GM18507 (cell line): ENCODE measurements at places on chromosomes 4 and X.

DNA sequence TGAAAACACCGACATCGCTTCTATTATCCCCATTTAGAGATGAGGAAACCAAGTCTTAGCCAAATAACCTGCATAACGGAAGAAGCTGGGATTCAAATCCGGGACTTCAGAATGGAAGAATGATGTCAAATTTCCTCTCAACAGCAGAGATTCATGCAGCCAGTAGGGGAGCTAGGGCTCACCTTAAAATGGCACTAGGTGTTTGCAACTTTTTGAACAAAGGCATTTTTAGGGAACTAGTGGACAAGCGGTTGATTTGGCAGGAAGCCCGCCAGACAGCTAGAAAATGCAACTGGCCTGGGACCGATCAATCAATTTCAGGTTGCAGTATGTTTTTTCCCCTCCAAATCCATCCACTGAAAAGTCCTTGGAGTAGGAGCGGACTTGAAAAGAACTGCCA, 224.2 kb downstream of the PTTG2 start:
- DNase-seq = no peak

GRCh38 chrX:15530318-15530717, 29.7 kb downstream of the BMX start:
- no peak for DNase-seq

DNA sequence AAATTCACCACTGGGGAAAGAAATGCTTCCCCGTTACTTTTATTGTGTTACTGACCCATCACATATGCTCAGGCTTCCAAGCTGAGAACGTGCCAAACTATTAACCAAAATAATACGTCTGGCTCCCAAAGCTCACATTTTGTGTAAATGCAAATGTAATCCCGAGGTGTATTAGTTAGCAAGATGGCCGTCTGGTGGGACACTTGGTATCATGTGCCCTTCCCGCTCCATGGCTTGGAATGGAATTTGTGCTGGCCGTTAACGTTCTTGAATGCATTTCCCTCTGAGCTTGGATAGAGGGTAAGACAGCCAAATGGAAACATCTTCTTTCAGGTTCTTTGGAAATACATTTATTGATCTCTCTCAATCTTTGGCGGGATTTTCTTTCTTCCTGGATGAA, 105.0 kb downstream of the MFAP3L start:
- DNase-seq = no peak

DNA sequence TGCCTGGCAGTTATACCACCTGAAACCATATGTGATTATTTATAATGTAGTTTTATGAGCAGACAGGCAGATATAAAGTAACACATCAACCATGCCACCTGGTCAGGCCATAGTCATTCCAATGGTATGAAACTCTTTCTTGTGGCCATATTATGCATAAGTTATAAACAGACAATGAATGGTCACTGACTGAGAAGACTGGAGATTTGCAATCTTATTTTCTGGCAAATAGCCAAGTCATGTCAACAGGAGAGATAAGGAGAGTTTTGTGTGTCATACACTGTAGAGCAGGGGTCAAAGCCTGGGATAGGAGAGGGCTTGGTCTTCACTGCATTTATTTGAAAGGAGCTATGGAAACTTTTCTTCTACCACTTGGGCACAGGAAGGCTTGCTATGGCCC, 29.5 kb downstream of the SORBS2 start:
- no peak for DNase-seq

DNA sequence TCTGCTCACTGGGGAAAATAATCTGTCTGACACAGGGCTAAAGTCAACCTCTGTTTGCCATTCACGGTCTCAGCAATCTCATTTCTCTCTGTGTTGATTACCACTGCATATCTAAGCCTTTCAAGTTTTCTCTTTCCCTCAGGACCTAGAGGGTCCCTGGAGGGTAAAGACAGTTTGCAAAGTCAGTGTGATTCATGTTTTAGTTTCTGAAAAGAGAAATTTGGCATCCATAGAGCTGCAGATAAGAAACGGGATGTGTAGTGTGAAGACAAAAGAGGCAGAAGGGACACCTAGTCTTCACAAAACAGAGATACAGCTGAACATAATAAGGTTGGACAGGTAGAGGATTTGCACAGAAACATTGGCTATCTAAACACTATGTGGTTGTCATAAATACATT, 34.5 kb upstream of the KDR start:
- DNase-seq = no peak

- no peak for DNase-seq
Measured at GRCh38 chr4:170087163-170087700, 2.5 kb downstream of the AADAT start.

GRCh38 chr4:10011277-10011676, 10.0 kb downstream of the SLC2A9 start:
- DNase-seq = no peak

GRCh38 chr4:140141210-140141835, 12.7 kb downstream of the MAML3 start:
- DNase-seq = no peak

DNA sequence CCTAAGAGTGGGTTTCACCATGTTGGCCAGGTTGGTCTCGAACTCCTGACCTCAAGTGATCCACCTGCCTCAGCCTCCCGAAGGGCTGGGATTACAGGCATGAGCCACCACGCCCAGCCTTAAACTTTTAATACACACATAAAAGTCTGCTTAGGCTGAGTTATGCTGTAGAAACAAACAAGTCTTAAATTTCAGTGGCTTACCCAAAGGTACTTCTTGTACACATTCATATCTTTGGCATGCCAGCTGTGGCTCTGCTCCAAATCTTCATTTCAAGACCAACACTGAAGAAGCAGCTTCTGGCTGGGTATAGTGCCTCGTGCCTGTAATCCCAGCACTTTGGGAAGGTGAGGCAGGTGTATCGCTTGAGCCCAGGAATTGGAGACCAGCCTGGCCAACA, 80.3 kb downstream of the PPEF2 start:
- no peak for DNase-seq

DNA sequence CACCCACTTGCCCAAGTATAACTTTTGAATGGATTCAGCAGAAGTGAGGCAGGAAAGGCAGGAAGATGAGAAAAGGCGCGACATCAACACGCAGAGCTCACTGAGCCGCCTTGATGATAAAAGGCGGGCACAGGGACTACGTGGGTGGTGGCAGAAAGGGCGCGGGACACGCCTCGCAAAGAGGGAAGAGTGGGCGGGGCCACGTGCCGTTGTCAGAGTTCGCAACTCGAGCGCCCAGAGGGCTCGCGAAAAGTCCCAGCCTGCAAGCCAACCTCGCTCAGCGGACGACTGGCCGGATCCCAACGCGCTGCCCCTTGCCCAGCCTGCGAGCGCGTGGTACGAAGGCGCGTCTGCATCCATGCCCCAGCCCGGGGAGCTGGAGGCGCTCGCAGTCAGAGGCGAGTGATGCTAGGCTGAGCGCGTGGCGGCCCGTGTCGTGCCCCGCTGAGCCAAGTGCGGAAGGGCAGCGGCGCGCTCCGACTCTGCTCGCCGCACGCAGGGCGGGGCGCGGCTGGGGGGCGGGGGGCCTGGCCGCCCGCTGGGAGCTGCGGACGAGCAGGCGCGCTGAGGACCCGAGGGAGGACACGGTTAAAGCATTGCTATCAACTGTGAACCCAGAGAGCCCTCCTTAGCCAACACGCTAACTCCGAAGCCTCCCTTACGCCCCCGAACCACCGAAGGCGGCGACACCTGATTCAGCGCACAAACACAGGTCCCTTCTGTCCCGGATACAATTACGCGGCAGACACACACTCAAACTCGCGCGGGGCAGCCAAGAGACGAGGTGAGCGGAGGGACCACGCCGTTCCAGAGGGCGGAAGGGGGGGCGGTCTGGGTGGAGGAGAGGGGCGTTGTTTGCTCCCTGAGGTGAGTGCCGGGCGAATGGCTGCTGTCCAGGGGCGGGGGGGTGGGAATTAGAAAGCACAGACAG, at the start of gene UGT8:
UGT8 (plus strand) TSS at position 617 of the 931 bp plus-strand sequence. CDS start 24,074 bp downstream, outside the sequence.
- no peak for DNase-seq

- DNase-seq = no peak
Measured at GRCh38 chr4:189409158-189409557, 531.5 kb upstream of the FRG1 start.

DNA sequence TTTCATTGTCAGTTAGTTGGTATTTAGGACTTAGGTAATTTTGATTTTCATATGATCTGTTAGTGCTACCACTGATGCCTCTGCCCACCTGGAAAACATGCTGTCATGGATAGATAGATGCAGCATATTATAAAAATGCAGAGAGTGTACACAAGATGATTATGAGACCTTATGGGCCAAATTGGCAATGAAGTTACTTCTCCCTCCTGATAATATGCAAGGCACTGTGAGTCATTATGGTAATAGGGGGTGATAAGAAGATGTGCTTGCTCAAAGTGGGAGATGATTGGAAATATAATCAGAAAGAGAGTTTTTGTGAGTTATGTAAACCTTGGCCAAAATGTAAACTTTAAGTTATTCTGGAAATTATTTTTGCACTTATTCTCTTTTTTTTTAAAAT, 56.6 kb upstream of the RHOH start:
- DNase-seq = no peak

DNA sequence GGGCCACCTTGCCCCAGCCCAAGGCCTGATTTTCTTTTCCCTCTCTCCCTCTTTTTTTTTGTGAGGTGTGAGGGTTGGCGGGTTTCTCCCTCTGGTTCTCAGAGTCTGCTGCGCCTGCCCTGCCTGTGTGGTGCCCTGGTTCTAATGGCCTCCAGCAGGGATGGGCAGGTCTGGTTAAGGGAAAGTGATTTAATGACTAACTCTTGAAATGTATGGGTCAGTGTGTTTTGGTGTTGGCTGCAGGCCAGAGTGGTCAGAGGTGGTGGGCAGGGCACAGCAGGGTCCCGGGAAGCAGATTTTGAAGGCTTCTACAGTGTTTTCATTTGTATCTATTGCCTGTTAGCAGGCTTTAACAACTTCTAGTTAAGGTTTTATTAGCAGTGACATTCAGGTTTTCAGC, 39.0 kb downstream of the JADE1 start:
- DNase-seq = no peak

GRCh38 chr4:146229406-146229805, 15.1 kb downstream of the REELD1 start:
- DNase-seq = no peak

DNA sequence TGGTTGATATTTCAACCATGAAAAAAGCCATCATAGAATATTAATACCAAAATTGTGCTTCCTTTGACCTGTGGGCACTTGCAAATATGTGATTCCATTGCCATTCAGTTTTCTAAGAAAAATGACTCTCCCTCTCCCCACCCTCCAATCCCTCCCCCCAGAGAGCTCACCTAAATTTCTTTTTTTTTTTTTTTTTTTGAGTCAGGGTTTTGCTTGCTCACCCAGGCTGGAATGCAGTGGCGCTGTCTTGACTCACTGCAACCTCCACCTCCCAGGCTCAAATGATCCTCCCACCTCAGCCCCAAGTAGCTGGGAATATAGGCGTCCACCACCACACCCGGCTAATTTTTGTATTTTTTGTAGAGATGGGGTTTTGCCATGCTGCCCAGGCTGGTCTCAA, 47.0 kb downstream of the SNX25 start:
- DNase-seq = no peak

DNA sequence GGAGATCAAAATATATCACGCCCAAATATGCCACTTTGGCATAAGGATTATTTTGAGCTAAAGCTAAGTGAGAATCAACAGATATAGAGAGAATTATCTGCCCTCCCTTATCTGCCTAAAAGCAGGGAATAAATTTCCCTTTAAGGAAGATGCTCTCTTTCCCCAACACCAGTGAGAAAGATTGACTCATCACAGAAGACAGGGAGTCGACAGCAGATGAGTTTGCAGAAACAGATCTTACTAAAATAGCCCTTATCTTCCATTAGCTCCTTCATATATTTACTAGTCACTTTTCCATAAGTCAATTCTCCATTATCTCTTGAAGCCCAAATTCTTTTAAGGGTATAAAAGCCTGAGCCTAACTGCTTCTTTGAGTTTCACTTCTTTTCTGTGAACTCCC, 156.6 kb downstream of the CAMK2D start:
- no peak for DNase-seq

DNA sequence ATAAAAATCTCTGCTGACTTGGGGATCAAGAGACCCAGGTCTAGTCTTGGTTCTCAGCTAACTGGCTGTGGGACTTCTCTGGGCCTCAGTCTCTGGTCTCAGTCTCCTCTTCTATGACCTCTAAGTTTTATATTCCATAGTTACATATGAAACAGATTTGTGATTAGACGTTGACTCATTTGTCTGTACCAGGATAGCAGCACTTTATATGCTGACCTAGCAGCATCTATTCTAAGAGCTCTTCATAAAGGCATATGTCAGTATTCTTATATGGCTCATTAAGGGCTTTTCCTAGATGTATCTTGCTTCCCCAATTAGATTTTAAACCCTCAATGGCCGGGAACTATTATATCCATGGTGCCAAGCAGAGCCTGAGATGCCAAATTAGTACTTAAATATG, 12.7 kb downstream of the GRPR start:
- DNase-seq = no peak

DNA sequence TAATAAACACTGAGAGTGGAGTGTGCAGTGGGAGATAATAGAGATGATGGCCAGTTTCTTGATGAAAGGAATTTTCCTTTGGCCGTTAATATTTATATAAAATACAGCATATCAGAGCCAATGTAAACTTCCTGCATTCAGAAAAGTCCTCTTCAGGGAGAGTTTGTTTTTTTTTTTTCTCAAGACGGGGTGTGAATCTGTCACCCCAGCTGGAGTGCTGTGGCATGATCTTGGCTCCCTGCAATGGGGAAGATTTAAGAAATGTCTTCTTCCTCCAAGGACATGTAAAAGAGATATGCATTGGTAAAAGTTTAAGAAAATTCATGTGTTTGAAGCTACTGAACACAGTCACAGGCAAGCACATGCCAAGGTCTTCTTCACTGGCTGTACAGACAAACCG, 25.4 kb upstream of the TBC1D9 start:
- DNase-seq = no peak

DNA sequence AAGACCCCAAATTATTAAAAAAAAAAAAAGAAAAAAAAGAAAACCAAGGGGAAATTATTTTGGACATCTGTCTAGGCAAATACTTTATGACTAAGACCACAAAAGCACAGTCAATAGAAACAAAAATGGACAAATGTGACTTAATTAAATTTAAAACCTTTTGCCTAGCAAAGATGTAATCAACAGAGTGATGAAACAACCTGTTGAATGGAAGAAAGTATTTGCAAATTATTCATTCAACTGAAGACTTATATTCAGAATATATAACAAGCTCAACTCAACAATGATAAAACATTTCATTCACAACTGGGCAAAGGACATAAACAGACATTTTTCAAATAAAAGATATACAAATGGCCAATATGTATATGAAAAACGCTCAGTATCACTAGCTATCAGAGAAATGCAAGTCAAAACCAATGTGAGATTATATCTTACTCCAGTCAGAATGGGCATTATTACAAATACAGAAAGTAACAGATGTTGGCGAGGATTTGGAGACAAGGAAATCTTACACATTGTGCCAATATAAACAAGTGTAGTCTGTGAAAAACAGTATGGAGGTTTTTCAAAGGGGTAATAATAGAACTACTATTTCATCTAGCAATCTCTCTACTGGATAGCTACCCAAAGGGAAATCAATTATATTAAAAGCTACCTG, 67.1 kb downstream of the FAAH2 start:
- no peak for DNase-seq
